ENCODE measurements at places on chromosomes 11 and 22.

- DNase-seq: no peak
Measured at GRCh38 chr22:44483878-44484277, 14.2 kb downstream of the RTL6 start.

GRCh38 chr11:93651052-93651451, 10.4 kb upstream of the CEP295 start:
- DNase-seq: no peak

GRCh38 chr11:130872981-130873380, 43.3 kb downstream of the SNX19 start:
- no peak for DNase-seq

DNA sequence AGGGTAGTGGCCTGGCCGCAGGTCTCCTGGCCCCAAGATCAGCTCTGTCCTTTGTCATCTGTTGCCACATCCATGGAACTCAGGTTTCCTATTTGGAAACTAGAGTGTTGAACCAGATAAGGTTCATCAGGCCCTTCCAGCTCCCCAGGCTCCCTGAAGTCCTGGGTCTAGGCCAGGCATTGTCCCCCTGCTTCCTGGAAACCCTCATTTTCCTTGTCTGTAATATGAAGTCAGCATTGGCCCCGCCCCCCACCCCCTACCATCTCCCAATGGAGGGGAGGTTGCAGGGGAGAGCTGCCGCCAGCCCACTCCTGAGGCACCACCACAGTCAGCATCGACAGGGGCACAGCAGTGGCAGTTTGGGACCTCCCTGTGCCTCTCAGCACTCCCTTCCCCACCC, 9.0 kb upstream of the MS4A10 start:
- DNase-seq: no peak

DNA sequence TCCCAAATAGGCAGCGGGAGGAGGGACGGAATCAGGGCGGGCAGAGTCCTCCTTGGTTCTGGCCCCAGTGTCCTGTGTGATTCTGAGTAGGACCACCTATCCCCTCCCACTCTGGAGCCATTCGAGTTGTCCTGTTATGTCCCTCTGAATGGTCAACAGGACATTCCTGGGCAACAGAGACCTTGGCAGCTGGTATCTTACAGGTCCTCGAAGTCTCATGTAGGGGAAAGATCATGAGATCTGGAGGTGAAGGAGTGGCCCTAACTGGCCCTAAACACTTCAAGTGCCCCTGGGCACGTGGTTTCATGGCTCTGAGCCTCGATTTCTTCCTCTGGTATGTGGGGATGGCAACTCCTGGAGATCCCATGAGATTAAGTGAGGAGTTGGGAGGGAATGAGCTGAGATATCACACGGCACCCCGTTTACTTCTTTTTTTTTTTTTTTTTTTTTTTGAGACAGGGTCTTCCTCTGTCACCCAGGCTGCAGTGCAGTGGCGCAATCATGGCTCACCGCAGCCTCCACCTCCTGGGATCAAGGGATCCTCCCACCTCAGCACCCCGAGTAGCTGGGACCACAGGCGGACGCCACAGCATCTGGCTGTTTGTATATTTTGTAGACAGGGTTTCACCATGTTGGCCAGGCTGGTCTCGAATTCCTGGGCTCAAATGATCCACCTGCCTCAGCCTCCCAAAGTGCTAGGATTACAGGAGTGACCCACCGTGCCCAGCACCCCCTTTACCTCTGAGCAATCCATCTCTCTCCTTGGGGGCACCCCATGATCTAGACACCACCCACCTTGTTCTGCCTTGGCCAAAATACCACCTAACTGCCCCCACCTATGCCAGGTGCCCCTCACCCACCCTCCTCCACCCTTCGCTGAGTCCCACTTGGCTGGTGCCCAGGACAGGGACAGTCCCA, 6.8 kb downstream of the LIF start:
- DNase-seq: no peak

GRCh38 chr22:44538518-44539315, 40.7 kb upstream of the RTL6 start:
- DNase-seq: no peak

DNA sequence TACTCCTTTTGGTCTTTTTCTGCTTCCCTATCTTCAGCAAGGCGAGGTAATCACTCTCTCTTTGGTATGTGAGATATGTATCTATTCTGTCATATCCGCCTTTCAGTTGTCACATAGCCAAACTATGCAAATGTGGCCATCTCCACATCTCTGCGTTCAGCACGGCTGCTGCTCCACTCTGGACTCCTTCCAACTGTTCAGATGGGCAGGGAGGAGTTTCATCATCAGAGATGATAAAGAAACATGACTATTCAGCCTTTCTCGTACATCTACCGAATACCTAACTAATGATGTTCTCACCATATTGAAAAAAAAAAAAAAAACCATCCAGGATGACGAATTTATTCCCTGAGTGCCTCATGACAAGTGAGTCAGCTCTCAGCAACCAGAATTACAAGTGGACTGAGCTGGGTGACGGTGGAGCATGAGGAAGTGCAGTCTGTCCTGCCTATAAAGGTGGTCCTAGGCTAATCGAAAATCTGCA, 899.6 kb downstream of the OPCML start:
- DNase-seq: no peak

- no peak for DNase-seq
Measured at GRCh38 chr22:49497266-49497665, 330.4 kb downstream of the BRD1 start.

DNA sequence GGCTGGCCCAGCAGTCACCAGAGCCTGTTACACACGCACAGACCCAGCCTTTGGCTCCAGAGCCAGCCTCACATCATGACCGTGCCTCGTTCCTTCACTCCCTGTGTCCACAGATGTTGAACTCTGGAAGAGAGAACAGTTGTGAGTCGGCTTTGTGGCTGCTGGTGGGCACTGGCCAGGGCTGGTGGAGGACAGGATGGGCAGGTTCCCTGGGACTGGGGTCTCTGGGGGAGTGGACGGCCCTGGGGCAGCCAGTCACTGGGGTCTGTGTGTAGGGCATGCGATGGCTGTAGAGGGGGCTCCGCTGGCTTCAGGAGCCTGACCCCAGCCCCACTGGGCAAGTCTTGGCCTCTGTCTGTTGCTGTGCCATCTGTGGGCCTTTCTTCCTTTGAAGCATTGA, 1070.1 kb downstream of the BRD1 start:
- DNase-seq: no peak

DNA sequence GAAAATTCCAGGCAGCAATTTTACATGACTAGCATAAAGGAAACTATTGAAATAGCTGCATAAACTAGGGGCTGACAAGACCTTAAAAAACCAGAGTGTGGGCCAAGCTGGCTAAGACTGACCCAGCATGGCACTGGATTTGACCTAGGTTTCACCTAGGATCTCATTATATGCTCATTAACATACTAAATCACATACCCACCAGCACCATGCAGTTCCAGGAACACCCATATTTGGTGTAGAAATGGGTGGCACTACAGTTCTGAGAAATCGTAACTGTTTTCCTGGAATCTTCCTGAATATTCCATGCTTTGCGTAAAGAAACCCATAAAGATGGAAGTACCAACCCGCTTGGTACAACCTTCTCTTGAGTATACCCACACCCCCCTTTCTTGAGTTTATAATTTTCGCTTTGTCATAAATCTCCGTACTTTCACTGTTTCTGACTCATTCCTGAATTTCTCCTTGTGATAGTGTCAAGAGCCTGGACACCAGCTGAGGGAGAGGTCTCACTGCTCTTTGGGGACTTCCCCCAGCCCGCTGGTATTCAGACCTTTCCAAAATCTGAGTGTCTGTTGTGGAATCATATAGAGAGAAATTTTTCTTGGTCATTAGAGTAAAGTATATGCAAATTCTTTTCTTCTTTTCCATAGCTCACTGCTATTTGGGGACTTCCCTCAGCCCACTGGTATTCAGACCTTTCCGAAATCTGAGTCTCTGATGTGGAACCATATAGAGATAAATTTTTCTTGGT, 55.1 kb downstream of the MTMR3 start:
- no peak for DNase-seq

GRCh38 chr22:22167791-22168189, 76.8 kb upstream of the VPREB1 start:
- no peak for DNase-seq

- no peak for DNase-seq
Measured at GRCh38 chr11:128477278-128477677, 110.1 kb downstream of the ETS1 start.

DNA sequence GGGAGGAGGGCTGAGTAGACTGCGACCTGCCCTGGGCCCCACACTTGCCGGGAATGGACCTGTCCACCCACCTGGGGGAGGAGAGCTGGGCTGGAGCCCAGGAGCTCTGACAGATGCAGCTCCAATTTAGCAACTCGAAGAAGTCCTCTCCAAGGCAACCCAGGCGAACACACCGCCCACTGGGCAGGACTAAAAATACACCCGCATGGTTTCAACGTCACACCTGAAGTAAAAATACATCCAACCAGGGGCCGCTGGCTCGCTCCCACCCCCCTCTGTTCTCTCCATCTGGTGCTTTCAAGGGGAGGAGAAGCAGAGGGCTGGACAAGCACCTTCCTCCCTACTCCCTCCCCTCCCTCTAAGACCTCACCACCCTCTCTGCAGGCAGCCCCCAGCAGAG, 119.9 kb downstream of the FEZ1 start:
- DNase-seq: no peak

DNA sequence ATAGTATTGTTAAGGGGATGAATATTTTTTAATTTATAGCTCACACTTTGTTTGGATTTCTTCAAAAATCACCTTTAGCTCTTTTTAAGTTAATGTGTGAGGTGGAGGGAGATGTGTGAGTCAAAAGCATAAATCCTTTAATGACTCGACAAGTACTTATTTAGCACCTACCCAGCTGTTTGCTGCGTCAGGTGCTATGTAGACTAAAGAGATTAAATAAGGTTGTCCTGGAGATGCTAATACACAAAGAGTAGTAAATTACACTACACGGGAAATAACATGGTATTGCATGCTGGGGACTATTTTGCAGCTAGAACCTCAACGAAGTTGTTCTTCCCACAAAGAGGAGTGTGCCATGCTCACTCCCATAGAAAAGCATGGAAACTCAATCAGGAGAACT, 583.3 kb upstream of the TENM4 start:
- DNase-seq: no peak

- no peak for DNase-seq
Measured at GRCh38 chr11:61645179-61645868, 34.9 kb upstream of the DAGLA start.

- no peak for DNase-seq
Measured at GRCh38 chr11:104146943-104147342, 17.0 kb downstream of the PDGFD start.

DNA sequence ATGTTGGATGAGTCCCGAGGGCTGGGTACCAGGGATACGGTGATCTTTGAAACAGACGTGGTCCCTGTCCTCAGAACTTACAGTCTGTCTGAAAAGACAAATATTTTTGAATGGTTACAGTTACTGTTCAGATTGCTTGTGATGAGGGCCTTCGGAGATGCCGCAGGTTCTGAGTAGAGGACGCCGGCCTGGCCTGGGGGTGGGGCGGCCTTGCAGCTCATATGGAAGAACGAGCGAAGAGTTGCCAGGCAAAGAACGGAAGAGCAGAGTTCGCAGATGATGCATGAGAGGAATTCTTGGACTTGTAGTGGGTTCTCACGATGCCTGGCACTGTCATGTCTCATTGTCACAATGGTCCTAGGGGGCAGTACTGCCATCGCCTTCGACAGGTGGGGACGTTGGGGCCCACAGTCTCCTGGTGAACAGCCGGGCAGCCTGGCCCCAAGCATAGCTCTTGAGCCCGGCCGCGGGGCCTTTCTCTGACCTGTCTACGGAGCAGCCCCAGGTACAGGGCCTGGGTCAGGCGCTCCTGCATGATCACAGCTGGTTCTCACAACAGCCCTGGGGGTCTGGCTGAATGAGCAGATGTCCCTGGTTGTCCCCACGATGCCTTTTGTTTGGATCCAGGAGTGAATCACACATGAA, 60.9 kb upstream of the PARVG start:
- no peak for DNase-seq

GRCh38 chr11:104343578-104343977, 179.6 kb upstream of the PDGFD start:
- DNase-seq: no peak

GRCh38 chr11:121467965-121468364, 15.2 kb upstream of the SORL1-AS1 start:
- DNase-seq: no peak

GRCh38 chr22:20080776-20081654, 974 bp downstream of the DGCR8 start:
- DNase-seq: no peak

- DNase-seq: no peak
Measured at GRCh38 chr22:44625981-44626687, 75.9 kb upstream of the PRR5 start.

- no peak for DNase-seq
Measured at GRCh38 chr11:31301549-31302510, 67.7 kb downstream of the DCDC1 start.

- no peak for DNase-seq
Measured at GRCh38 chr11:70522593-70523311, 124.4 kb downstream of the CTTN start.

DNA sequence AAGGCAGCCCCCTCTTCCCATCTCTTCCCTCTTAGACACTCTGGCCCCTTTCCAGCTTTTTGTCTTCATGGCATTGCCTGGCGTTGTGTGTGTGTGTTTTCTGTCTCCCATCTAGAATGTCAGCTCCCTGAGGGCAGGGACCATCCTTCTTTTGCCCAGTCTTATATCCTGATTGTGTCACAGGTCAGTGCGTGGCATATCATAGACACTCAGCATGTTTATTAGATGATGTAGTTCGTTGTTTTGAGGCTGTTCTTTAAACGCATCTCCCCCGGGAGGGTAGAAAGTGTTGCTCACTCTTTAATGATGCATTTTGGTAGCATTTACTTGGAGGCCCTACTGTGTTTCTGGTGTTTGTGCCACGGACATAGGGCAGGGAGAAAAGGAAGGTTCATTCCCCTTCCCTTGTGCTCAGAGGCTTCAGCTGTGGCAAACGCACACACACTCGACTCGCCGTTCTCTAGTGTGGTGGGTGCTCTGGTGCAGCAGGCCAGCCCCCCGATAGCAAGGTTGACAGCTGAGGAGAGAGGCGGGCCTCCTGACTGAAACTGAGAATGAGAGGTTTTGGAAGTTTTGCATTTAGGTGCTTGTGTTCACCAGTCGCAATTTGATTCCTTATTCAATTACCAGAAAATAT, 60.2 kb downstream of the TNRC6B start:
- no peak for DNase-seq

- DNase-seq: no peak
Measured at GRCh38 chr11:19696073-19696472, 16.6 kb upstream of the NAV2 start.

DNA sequence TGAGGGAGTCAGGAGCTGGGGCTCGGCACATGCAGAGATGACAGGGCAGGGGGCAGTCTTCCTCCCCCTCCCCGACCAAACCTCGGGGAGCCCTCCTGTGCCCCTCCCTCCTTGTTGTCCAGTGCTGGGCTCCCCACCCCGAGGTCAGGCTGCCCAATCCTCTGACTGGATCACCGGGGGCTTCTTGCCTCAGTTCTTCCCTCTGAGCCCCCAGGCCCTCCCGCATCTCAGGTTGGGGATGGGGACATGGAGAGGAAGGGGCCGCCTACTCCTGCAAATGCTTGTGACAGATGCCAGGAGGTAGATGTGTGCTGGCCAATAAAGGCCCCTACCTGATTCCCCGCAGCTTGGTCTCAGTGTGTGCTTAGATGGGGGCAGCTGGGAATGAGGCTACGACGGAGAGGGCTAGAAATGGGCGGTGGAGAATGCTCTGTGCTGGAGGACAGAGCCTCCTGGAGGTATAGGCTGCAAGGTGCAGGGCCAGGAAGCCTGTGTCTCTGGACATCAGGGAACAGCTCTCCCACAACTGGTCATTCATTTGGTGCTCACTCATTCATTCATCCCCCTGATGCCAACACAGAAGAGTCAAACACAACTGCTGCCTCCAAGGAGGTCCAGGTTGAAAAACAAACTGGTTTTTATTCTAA, 8.4 kb downstream of the RHBDD3 start:
- DNase-seq: no peak
